Bone marrow (tissue), 2 donors: ENCODE measurements at places on chromosomes 4 and X.

GRCh38 chrX:110536816-110537215, 178.2 kb downstream of the RTL9 start:
- DNase-seq: no peak

DNA sequence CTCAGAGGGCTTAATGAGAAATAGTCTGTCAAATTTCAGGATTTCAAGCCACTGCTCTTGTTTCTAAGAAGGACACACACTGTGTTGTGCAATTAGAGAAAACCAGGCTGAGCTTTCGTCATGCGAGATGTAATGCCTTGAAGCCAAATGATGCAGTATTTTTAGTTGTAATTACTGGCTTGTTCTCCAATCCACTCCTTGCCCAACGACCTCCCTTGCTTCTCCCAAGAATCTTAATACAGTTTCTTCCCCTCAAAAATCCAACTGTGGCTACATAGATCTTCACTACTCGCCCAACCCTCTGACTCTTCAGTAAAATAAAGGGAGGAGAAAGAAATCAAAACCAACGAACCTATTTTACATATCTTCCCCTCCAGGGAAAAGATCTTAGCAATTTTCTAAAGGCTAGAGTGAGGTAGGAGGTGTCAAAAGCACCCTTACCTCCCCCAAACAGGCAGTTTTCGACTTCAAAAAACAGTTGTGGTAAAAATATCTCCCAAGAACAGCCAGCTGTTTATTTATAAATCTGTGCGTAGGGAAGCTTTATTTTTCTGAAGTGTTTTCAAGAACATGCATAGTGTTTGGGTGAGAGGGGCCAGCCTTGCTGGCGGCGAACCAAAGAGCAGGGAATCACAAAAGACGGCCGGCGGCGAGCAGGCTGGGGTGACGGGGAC, 68.7 kb downstream of the MGST2 start:
- no peak for DNase-seq

DNA sequence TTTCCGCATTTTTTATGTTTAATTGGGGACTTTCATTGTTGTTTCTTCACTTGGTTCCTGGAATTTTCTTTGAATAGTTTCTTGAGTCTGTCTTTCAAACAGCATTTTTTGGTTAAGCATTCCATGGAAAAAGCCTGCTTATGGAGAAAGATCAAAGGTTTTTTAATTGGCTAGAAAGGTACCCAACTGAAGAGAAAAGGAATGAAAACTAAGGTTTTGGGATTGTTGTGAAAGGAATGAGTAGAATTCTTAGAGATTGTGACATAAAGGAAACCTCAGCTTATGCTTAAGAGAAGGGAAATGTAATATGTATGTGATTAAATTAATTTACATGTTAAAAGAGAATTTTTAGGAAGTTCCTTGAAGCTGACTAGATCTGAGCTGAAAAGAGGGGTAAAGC, 82.8 kb downstream of the CCKAR start:
- DNase-seq: no peak

- no peak for DNase-seq
Observed at GRCh38 chr4:56696056-56696455, 15.0 kb upstream of the HOPX start.

- DNase-seq: no peak
Observed at GRCh38 chr4:146952896-146953295, 7.2 kb upstream of the TTC29 start.

- DNase-seq: peak; percentile 8
Observed at GRCh38 chrX:46912603-46913491, 626 bp downstream of the JADE3 start.

- DNase-seq: no peak
Observed at GRCh38 chr4:47562297-47562696, 77.2 kb downstream of the ATP10D start.

DNA sequence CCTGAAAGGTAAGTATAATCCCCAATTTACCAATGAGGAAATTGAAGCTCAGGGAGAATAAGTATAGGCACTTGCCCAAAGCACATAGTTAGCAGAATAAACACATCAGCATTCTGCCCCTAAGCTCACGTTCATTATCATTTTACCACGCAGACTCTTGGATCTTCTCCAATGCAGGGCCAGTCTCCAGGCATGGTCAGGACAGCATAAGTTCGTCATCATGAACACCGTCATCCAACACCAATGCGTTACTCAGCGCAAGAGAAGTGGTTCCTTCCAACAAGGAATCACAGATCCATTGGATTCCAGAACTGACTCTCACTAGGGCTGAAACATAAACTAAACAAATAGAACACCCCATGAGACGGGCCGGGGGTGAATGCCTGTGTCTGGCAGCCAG, 86.5 kb upstream of the GPM6B start:
- DNase-seq: no peak

DNA sequence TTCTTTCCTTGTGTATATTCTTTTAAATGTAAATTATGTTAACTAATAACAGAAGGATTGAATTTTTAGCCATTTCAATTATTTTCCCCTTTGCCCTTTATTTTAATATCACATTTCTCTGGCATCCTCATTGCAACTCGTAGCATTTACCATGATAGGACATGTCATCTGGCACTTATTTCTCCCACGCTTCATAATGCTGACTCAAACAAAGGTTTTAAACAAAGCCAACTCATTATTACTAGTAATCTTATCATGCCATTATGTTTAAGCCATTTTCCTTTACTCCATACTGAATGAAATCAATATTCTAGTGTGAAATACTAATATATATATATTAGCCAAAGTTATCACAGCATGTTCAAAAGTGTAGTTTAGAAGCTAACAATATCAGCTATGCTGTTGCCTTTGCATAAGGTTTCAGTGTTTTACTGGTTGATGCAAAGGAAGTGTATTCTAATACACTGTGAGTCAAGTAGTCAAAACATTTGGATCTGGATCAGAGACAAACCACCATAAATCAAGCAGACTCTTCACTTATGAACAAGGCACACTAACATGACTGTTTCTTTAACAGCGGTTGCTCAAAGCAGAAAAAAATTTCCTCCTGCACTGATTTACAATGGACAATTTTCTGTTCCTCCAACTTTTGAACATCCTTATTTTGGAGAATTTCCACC, 281.6 kb downstream of the SLC7A11 start:
- no peak for DNase-seq

DNA sequence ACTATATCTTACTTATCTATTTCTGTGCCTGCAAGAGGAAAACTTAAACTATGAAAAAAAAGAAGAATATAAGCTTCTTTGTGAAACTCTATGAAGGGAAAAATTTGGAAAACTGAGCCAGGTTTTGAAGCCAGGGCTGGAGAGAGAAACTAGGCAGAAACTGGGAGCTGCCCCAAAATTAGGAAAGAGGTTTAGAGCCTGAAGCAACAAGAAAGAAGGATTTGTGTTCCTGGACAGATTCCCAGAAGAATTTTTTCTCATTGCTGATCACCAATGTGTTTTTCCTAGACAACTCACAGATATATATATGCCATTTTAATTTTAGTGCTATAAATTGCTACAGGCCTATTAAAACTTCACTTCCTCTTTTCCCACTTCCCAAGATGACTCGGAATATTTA, 245.0 kb upstream of the GEMIN8 start:
- no peak for DNase-seq

DNA sequence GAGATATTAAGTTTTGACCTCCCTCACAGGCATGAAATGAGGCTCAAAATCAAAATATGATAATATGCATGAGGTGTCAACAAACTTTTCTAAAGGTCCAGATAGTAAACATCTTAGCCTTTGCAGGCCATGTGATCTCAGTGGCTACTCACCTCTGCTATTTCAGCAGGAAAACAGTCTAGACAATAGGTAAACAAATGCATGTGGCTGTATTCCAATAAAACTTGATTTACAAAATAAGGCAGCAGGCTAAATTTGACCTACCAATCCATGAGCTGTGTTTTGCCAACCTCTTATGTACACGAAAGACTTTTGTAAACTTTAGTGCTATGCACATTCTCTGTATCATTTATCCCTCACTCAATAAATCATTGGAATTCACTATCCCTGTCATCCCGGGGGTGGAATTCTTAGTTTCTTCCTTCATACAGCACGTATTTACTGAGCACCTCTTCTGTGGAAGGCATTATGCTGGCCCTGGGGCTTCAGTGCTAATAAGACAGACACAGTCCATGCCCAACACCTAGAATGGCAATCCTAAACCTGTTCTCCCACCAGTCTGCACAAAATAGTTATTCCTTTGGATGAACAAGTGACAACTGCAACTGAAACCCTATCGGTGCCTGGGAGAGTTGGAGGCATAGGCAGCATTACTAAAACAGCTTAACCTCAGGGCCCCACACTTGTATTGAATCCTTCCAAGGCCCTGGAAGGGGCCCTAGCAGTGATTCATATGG, 19.9 kb downstream of the MAGEB17 start:
- DNase-seq: no peak

DNA sequence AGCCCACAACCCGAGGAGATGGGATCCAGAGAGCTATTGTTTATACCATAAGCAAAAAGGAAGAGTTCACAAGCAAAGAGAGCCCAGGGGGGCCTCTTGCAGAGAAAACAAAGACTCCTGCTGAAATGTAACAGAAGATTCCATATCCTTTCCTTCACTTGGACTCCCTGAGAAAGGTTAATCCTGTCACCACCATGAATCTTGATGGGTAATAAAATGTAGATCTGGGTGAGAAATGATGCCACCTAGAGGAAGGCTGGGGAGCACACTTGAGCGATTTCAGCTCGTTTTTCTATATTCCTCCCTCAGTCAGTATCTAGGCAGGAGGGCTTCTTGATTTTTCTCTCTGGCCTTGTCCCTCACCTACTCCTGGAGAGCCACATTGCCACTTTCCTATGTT, 10.2 kb upstream of the KCNE5 start:
- DNase-seq: no peak

DNA sequence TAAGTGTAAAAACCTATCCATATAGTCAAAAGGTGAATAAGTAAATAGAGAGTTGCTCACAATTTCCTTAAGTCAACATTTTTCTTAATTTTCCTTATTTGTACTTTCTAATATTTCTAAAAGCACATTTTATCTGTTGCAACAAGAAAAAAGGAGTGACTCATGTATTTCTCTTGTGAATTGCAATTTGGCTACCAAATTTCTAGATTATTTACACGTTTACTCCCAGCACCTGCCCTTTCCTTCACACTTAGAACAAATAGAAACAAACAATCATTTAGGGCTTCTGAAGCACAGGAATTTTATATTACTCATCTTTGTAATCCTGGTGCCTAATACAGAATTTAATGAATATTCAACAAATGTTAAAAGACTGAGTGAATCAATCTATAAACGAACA, 22.2 kb downstream of the BTC start:
- no peak for DNase-seq

GRCh38 chrX:50167366-50167765, 33.4 kb downstream of the AKAP4 start:
- DNase-seq: no peak

GRCh38 chr4:146222313-146222712, 8.0 kb downstream of the REELD1 start:
- no peak for DNase-seq

DNA sequence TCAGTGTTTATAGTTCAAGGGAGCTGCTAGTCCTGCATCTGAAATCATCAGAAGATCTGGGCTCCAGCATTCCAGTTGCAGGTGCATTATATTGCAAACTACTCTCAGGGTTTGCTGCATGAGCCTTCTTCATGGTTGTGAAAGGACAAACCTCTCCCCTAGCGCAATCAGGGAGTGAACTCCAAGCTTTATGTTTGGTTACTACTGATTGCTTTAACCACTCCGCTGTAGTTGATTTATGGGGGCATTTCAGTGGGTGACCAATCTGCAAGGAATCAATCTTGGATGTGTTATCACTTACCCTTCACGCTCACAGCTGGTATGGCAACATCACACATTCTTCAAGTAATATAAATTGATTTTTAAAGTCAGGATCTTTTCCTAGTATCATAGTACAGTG, 552.1 kb downstream of the SPOCK3 start:
- DNase-seq: no peak

GRCh38 chr4:139619644-139620043, 46.0 kb upstream of the MGST2 start:
- DNase-seq: no peak

DNA sequence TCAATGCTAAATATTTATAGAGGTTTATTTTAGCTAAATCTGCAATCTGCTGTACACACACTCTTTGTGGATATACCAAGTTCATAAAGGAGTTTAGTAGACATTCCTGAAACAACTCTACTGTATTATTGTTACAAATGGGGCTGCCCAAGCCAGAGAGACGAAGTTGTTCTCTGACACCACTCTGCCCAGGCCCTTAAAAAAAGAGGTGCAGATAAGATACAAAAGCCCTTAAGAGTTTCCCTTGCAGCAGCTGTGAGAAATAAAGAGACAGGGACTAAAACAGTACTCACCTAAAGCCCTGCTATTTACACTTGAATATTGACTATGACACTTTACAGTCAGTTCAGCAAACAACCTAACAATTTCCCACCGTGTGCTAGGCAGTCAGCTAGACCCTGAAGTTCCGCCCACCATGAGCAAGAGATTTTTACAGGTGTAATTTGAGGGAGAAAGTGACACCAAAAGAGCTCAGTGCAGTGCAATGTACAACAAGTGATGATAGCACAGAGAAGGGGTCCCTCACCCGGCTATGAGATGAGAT, 191.7 kb downstream of the PRDM5 start:
- DNase-seq: no peak

DNA sequence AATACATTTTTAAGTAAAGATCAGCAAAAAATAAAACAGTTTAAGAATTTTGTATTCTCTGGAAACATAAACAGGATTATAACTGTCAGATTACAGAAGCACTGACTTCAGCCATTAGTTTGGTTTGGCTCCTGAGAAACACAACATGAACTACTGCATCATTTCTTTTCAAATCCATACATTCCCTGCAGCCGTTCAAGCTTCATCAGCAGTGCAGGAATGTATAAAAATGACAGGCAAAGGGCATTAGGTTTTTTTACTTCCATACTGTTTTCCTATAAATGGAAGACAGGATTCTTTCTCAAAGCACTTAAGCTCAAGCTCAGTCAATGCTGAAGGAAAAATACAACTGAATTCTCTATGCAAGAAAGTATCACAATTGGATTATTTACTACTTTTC, 4.2 kb upstream of the MAB21L2 start:
- no peak for DNase-seq

DNA sequence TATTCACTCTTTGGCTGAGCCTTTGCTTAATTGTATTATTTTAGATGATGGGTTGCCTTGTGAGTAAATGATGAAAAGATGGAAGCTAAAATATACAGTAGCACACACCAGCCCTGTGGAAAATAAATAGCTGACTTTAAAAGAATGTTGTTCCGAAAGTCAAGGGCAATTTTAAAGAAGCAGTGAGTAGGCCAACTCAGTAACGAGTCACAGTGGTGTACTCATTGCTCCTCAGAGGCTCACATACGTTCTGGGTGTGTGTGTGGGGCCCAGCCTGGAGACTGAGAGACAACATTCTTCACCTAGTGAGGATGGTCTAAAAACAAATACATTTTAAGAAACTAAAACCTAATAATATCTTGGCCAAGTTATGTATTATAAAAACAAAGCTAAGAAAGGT, 640.3 kb downstream of the TRIML1 start:
- DNase-seq: no peak

GRCh38 chr4:113223001-113223400, 173.5 kb downstream of the ANK2 start:
- no peak for DNase-seq
